ENCODE measurements at places on chromosomes 1 and 21.

GRCh38 chr1:200880212-200880611 is 7.4 kb downstream of the GPR25 start:
- DNase-seq: no peak
- H3K4me3 ChIP-seq: no peak overlapping the region
- no peaks in the 10 kb centered on the region for H3K4me1 ChIP-seq
- H3K27ac ChIP-seq: no peak overlapping the region
- H3K27me3 ChIP-seq: peaks cover 7% of the 10 kb centered on the region

DNA sequence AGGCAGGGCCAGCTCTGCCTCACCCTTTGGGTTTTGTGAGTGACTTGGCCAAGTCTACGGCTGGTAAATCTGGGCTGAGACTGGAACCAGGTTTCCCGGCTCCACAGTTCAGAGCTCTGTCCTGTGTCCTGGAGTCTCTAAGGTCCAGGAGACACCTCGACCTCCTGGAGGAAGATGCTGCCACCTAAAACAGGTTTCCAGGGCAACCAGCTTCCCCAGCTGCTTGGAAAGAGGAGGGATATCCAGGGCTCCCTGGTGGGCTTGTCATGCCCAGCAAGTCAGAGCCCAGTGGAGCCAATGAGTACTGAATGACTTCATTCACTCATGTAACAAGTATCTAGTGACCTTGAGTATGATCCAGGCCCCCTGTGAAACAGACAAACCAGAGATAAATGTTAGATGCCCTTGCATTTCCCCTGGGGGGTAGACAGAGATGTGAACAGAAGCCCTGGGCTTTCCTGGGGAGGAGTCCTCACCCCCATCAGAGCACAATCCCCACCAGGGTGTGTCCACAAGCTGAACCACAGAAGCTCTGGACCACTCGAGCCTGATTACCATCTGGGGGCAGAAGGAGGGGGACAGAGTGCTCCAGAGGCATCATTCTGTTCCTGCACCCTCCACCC is 181.2 kb upstream of the RAB4A start:
- no peaks in the 10 kb centered on the region for H3K36me3 ChIP-seq
- no peak overlapping the region for H3K4me3 ChIP-seq
- no peaks in the 10 kb centered on the region for H3K27me3 ChIP-seq
- no peak overlapping the region for H3K27ac ChIP-seq

DNA sequence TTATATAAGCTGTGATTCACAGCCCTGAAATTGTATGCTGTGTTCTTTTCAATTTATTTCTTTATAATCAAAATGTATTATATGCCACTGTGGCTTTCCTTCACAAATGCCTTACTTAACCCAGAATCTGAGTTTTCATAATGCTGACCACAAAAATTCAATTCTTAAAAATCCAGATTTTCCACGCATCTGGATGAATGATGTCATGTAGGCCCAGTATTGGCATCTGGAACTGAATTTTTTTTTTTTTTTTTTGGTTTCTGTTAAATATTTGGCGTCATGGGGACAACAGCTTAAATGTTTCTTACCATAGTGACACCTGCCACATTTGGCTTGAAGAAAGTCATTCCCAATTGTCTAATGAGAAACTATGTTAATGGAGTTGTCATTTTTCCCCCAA is 296.8 kb downstream of the TM2D1 start:
- H3K27me3 ChIP-seq: no peaks in the 10 kb centered on the region
- H3K4me3 ChIP-seq: no peak overlapping the region
- DNase-seq: no peak
- no peaks in the 10 kb centered on the region for H3K4me1 ChIP-seq

GRCh38 chr21:46180079-46180722 is 4.1 kb downstream of the SPATC1L start:
- no peak for DNase-seq
- H3K27ac ChIP-seq: no peak overlapping the region
- no peaks in the 10 kb centered on the region for H3K36me3 ChIP-seq
- H3K4me3 ChIP-seq: no peak overlapping the region

- peaks cover 14% of the 10 kb centered on the region for H3K4me1 ChIP-seq
- no peak overlapping the region for H3K4me3 ChIP-seq
- H3K27me3 ChIP-seq: no peaks in the 10 kb centered on the region
Measured at GRCh38 chr1:160371346-160371631, 4.4 kb downstream of the NHLH1 start.

DNA sequence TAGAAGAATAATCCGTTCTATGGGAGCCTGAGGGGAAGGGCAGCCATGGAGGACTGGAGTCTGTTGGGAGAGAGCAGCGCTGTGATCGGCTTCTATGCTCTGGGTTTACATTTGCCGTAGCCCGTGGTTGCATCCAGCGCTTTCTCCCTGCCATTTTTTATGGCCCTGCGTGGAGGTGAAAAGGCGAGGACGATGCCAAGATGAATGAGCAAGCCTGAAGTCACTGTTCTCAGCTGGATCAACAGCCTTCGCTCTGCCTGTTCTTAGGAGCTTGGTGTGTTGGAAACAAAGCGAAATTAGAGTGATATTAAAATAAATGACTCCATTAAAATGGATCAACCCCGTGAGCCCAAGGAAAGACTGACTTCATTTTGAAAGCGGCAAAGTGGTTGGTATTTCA is 120.2 kb downstream of the KCNJ6 start:
- no peak overlapping the region for H3K4me3 ChIP-seq
- H3K4me1 ChIP-seq: no peaks in the 10 kb centered on the region
- no peaks in the 10 kb centered on the region for H3K36me3 ChIP-seq
- DNase-seq: no peak

DNA sequence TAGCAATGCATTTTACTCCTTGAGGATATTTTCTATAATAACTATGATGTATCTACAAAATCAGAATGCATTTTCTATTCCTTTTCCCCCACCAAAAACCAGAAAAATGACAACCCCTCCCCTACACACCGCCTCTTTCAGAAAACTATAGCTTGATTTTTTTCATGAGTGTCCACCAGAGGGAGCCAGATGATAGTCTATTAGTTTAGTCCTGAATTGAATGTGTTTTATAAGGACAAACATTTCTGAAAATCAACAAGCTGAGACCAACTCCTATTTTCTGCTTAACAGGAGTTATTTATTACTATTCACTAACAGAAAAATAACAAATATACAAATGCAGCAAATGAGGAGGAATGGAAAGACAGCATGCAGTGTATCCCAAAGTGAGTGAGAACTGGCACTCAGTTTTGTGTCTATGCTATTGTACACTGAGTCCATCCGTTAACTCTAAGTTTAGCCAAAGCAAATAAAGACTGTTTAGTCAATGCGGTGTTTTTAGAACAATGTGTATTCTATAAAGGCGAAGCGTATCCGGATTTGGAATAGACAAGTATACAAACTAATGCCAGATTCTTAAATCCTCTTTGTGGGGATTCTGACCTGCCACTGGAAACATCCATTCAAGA is 182.6 kb downstream of the VAV3 start:
- peaks cover 23% of the 10 kb centered on the region for H3K4me1 ChIP-seq
- no peak overlapping the region for H3K4me3 ChIP-seq
- peaks cover 7% of the 10 kb centered on the region for H3K36me3 ChIP-seq
- no peak for DNase-seq

DNA sequence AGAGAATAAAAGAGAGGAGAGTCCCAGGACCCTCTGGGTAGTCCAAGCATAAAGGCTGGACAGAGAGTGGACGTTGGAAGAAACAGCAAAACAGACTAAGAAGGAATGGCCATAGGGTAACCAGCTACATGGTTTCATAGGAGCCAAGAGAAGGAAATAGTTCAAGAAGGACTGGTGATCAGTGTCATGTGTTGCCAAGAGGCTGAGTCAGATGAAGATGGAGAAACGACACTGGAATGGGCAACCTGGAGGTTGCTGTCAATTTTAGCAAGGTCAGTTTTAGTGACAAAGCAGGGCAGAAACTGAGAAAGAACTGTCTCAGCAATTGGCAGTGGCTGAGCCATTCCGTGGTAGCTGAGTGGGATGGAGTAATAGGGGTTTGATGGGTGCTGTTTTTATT is 41.4 kb downstream of the HMGB4 start:
- H3K4me3 ChIP-seq: no peak overlapping the region
- no peak overlapping the region for H3K27ac ChIP-seq
- H3K4me1 ChIP-seq: no peaks in the 10 kb centered on the region
- no peaks in the 10 kb centered on the region for H3K36me3 ChIP-seq
- H3K27me3 ChIP-seq: no peaks in the 10 kb centered on the region
- DNase-seq: no peak
